ENCODE measurements at places on chromosomes 12 and 14.

DNA sequence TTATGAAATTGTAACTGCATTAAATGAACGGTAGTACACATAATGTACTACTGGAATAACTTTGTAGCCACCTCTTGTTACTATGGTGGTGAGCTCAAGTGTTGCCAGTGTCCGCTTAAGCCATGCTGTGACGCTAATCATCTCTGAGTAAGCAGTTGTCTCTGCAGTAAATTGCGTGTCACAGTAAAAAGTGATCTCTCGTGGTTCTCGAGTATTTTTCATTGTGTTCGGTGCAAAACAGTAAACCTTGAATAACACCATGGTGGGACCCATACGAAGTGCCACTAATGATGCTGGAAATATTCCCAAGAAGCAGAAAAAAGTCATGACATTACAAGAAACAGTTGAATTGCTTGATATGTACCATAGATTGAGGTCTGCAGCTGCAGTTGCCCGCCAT is 524.8 kb downstream of the SOX5 start:
- no peak for DNase-seq

- no peak for DNase-seq
These were observed 56.7 kb downstream of the DGLUCY start for GRCh38 chr14:91170504-91171121.

GRCh38 chr14:94805680-94806288 is 35.9 kb upstream of the GSC start:
- no peak for DNase-seq

GRCh38 chr14:99182548-99183250 is 89.3 kb downstream of the BCL11B start:
- no peak for DNase-seq

GRCh38 chr14:47490353-47490752 is 185.1 kb downstream of the MDGA2 start:
- DNase-seq: no peak

- no peak for DNase-seq
These were observed 9.2 kb upstream of the GPX2 start for GRCh38 chr14:64951724-64952123.

- no peak for DNase-seq
These were observed 4.4 kb upstream of the BTBD7 start for GRCh38 chr14:93337143-93337753.

DNA sequence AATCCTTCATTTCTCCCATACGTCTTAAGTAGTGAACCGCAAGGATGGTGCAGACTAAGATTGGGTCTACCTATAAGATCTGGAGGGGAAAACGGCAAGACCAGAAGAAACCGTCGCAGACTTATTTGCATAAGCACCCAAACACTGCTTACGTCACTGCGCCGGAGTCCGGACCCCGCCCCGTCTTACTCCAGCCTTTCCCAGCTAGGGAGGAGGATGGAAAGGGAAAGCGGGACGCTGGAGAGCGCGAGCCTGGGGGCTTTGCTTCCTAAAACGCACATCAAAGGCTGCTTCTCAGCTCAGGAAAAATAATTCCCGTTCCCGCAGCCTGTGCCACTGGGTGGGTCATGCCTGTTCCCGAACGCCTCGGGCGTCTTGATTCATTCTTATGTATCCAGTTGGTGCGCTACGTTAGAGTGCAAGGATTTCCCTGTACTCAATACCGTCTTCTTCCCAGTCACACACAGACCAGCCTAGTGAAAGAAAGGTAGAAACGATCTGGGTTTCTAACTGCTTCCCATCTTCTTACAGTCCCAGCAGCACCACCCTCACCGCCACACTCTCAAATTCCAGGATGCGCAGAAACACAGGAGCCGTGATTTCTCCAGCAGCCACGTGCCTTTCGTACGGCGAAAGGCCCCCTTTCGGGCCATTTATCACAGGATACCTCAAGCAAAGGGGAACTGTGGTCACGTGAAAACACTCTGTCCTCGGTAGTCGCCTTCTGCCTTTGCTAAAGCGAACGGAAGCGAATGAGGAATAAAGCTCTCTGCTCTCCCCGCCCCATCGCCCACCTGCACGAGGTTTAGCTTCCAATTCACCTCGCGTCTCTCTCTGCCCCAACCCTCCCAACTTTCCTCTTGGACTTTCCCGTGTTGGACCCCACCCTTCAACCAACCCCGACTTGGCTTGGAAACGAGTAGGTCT is 1.1 kb downstream of the SLC6A15 start:
- no peak for DNase-seq

DNA sequence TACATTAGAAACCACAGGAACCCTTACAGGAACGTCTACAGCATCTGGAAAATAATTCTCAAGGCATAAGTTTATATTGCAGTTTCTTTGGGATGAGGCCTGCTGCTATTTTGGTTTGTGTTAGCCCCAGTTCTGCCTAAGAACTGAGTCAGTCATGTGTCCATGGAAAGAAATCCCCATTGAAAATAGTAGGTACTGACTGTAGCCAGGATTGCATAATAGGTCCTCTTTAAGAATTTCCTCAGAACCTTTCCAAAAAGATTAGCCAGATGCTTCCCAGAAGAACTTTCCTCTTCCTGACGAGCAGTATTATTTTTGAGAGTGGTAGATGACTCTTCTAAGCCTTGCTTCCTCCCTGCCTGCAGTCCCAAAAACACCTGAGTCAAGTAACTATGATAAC is 52.6 kb downstream of the RASSF8 start:
- no peak for DNase-seq

DNA sequence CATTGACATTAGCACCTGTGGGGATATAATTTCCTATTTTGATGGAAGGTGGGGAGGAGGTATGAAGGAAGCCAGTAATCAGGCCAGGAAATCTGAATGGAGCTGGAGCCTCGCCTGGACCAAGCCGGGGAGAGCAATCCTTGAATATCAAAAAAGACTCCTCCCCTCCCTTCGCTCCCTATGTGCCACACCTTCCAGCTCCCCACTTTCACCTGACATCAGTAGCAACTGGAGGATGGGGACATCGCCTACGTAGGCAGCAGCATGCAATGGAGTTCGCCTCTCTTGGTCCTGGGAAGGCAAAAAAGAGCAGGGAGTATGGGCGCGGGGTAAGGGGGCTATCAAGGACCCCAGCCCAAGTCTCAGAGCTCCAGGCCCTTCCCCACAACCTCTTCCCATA is 1.1 kb downstream of the ANKRD52 start:
- DNase-seq: no peak

DNA sequence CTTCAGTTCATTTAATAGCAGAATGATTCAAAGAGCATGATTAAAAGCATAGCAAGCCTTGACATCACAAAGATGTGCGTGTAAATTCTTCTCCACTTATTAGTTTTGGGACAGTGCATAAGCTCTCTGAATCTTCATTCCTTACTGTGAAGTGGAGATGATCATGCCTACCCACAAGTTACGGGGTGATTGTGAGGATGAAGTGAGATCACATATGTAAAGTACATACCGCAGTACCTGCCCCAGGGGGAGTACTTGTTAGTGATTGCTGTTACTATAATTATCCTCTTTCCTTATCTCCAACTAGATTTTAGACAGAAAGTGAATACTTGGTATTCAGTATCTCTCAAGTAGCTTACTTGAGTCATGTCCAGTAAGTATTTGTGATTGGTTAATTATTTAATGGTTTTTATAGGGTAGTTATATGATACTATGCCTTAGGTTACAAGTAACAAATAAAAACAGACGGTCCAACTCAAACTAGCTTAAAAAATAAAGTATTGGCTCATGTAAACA is 6.0 kb downstream of the RAD9B start:
- no peak for DNase-seq

DNA sequence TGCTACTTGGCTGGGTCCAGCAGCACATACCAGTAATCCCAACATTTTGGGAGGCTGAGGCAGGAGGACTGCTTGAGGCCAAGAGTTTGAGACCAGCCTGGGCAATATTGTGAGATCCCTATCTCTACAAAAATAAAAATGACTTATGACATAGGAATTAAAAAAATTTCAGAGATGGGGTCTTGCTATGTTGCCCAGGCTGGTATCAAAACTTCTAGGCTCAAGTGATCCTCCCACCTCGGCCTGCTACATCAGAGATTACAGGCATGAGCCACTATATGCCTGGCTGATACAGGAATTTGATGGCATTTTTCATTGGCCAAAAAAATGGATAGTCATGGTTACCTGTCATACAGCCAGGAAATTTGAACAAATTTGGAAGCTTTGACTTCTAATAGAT is 54.6 kb downstream of the ZC3H14 start:
- DNase-seq: no peak

GRCh38 chr12:111446631-111447570 is 41.2 kb downstream of the SH2B3 start:
- DNase-seq: no peak

DNA sequence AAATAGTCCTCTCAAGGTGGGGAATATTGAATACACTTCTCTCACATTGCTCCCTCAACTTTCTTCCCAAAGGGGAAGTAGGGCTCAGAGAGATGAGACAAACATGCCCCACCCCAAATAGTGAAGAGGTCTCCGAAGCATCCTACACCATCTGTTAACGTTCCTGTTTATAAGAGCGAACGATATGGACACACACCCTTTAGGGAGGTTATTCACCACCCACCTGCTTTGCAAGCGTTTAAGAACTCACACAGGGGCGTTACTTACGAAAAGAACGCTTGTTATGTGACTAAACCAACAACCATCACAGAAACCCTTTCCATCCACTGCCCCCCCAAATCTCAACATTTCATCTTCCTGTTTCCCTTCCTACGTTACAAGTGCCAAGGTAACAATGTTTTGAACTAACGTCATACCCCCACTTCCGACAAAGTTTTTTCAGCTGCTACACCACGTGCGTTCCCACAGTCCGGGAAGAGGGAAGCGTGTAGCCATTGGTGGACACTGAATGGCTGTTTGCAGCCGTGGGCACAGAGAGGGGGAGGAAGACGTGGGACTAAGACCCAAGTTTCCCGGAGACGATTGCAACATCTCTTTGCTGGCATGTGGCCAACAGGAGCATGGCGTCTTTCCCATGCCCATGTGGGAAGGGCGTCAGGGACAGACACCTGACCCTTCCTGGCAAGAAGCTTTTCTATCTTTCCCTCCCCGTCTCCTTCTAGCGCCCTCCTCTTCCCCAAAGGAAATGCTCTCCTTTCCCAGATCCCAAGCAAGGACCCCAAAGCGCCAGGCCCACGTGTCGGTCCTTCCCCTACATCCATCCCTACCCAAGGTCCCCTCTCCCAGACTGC is 1.2 kb downstream of the YBX3 start:
- DNase-seq: peak; percentile 23

DNA sequence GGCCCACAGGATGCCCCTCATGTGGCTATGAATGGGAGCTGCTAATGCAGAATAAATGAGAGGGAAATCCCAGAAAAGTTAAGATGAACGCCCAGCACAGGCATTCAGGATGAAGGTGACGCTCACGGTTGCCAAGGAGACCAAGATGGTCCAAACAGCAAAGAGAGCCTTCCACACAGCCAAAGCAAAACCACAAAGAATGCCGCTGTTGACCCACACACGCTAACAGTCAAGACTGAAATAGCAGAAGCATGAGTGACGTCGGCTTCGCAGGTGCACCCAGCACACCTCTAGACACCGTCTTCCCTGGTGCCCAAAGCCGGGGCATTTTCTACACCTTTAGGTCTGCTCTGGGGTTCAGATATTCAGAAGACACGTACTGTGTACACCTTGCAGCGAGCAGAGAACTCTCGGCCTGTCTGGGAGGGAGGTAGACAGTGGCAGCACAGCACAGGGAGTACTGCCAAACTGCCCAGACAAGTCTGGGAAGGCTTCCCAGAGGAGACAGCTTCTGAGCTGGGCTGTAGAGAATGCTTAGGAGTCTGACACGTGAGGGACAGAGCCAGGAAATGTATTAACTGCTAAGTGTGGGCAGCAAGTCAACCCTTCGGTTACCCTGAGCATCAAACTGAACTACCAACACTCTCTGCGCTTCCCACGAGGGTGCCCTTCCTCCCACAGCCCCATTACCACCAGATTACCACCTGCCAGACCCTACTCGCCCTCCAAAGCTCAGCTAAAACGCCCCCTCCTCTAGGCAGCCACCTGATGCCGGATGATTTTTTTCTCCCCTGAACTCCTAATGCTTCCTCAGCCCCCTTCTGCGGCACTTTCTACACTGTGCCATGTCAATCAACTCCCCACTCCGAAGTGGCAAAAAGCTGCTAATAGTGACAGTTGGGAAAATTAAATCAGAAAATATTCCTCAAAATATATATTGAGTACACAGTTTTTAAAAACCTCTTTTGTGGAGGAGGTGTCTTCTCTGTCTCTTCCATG is 50.1 kb downstream of the CCDC88C start:
- DNase-seq: peak; percentile 56

- no peak for DNase-seq
These were observed 46.8 kb downstream of the GALNT4 start for GRCh38 chr12:89477633-89478279.

DNA sequence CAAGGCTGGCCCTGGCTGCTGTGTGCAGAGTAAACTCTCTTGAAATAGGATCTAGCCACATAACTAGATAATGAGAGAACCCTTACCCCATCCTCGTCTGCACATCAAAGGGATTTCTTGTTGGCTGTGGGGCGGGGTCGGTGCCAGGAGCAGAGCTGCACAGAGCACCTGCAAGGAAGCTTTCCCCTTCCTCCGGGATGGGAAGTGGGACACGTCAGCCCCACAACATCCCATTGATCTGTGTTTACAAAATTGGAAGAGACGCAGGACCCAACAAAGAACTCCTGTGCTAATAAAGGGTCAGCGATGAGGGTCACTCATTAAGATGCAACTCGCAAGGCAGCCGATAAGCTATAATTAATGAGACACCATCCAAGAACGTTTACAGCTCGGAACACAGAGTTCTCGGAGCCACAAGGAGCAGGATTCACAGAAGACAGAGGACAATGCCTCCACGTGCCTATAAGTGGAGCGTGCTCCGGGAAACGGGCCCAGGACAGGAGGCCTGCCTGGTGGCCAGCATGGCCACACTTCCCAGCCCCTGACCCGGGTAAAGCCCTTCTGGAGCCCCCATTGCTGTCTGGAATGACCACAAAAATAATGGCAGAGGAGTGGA is 171.5 kb downstream of the SLC15A4 start:
- no peak for DNase-seq

DNA sequence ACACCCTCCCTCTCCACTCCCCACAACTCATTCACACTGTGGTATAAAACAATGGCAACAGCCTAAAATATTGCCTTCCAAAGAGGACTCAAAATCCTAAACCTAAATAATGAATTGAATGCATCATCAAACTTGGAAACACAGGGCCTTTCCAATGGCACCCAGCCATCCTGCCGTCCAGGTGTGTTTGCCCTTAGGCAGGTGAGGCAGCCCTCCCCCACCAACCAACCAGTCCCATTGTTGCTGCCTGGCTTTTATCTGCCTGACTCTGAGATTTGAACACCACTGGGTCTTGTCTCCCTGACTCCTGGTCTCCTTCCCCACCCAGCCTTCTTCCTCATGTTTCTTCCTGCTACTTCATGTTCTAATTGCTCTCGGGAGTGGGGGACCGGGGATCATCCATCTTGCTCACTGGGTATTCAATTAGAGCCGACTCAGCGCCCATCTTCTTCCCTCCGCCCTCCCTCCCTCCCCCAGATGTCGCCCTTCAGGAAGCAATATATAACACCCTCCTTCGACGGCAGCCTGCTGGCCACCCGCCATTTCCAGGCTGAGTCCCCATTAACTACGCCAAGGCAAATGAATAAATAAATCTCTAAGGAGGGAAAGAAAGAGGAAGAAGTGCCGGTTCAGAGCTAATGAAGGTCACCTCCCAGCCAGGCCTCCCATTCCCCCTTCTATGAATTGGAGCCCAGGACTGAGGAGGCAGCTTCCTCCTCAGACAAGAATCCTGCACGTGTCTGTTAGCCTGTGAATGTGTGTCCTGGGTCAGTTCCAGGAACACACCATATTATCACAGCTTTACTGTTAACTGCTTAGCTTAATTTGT is 36.3 kb upstream of the NTF3 start:
- DNase-seq: no peak

- DNase-seq: no peak
These were observed 35.9 kb downstream of the SLC15A4 start for GRCh38 chr12:128787827-128788226.
